ENCODE measurements at places on chromosomes 3 and 15.
A peak's percentile ranks its signal among the peaks of the same experiment; 100 is the strongest.

GRCh38 chr3:40073310-40074007 lies 236.0 kb upstream of the EIF1B start:
- DNase-seq = no peak

GRCh38 chr3:78368636-78369345 lies 1328.9 kb downstream of the ROBO2 start:
- DNase-seq = no peak

- no peak for DNase-seq
Measured at GRCh38 chr3:116553355-116553754, 108.1 kb upstream of the LSAMP start.

GRCh38 chr3:114973536-114973935 lies 173.6 kb downstream of the ZBTB20 start:
- DNase-seq = no peak

DNA sequence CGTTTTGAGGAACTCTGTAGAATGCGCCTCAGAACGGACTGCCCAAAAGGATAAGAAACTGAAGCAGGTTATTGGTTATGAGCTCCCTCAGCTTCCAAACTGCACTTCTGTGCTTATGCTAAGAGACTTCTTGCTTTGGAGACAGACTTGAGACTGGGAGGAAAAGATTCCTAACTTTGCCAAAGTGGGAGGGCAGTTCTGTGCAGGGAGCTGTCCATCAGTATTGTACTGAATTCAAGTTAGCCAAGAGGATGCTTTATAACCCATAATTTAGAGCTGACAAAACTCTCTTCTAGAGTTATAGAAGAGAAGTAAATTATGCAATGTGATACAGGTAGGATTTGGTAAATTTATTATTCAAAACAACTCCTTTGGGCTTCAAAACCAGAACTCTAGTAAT lies 519.8 kb upstream of the GBE1 start:
- DNase-seq = no peak

DNA sequence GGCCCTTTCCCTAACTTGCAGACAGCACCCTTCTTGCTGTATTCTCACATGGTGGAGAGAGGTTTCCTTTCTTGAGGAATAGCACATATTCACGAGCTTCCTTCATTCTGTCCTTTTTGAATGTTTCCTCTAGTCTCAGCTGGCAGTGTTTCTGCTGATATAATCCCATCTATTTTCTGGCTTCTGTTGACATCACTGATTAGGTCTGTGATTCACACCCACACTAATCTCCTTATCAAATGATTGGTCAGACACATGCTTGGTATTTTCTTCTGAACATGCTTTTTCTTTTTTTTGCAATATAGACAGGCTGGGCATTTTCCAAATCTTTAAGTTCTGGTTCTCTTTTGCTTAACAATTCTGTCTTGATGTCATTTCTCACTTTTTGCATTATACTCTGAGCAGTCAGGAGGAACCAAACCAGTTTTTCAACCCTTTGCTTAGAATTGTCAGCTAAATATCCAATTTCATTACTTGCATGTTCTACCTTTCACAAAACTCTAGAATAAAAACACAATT lies 65.4 kb downstream of the OXSM start:
- no peak for DNase-seq

DNA sequence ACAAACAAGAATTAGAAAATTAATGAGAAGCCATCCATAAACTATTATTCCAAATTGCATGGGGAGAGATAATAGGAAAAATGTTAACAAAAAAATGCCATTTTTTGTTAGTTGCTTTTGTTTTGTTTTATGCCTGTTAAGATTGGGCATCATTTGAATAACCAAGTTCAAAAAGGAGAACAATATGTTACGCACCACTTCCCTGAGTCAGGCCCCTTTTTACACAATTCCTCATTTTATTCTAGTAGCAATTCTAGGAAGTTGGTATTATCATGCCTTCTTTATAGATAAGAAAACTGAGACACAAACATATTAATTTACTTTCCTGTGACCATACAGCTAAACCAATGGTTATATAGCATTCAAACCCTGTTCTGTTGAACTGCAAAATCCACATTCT lies 736.9 kb upstream of the CCDC54 start:
- no peak for DNase-seq

- no peak for DNase-seq
Measured at GRCh38 chr15:78977091-78977571, 32.3 kb upstream of the CTSH start.

DNA sequence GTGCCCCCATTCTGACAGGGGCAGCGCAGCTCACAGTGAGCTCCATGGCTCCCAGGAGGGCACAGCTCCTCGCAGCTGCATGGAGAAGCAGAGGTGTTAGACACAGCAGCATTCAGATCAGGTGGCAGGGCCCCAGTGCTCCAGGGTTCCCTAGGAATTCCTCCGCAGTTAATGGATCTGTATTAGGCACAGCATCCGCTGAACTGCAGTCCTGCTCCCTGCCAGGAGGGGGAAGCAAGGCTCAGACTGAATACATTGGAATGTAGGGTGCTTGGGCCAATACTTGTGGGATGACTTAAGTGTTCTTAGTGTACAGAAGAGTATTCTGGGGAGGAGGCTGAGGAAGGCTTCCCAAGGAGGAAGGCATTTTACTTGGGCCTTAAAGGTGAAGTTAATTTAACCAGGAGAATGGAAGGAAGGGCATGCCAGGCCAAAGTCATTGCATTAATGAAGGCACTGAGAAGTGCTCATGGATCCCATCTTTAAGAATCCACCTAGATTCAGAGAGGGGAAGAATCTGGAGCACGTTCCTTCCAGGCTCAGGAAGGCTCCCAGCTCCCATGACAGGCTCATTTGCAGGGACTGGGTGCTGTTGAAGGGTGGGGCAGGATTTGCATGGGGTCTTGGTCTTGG lies 111.6 kb downstream of the RAB11A start:
- DNase-seq = peak; percentile 9

DNA sequence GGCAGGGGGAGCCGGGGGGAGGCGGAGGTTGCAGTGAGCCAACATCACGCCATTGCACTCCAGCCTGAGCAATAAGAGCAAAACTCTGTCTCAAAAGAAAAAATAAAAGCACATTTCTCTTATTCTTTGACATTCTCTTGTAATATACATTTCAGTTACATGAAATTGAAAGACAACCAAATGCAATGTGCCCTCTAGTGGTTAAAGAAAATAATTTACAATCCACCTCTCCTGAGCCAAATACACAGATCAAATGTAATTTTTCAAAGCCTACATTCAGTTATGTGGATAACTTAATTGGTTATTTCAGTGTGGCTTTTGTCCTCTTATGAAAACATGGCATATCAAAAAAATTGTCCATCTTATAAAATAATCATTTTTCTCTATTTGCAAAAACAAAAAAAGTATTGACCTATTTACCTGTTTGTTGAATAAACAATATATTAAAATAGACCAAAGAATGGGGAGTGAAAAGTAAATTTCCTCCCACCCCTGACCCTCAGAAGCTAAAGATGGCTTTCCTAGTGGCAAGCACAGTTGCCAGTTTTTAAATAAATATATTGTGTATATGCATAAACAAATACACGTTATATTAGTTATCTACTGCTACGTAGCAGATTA lies 14.2 kb upstream of the U2SURP start:
- no peak for DNase-seq

- DNase-seq = no peak
Measured at GRCh38 chr3:15217011-15217671, 11.1 kb downstream of the CAPN7 start.

DNA sequence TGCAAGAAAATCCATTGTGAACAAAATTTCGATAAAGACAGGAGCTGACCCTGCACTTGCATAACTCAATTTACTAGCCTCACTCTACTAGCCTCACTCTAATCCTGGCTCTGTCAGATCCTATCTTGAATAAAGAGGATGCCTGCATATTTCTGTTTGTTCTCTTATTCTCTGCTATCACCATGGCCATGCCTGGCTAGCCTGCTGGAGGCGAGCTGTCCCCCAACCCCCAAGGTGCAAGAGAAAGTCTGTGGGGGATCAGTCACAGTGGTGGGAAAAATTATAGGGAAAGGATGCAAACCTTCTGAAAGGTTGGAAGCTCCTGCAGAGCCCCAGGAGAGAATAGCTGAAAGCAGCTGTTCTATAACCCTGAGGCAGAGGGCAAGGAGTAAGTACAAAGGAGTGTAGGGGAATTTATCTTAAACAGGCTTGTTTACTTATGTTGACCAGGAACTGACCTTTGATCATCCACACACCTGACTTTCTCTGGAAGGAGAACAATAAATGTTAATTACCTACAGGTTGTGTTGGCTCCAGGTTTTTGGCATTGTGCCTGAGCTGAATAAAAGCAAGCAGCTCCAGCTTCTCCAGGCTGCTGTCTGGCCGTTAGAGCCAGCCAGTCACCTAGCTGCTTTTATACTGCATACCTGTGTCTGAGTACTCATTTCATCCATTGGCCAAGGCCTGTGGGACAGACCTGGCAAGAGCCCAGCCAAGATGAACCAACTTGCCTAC lies 137.7 kb upstream of the RASGRP1 start:
- no peak for DNase-seq

- DNase-seq = no peak
Measured at GRCh38 chr3:46668116-46668515, 25.4 kb downstream of the ALS2CL start.

- no peak for DNase-seq
Measured at GRCh38 chr15:35630985-35631384, 85.0 kb upstream of the DPH6 start.

DNA sequence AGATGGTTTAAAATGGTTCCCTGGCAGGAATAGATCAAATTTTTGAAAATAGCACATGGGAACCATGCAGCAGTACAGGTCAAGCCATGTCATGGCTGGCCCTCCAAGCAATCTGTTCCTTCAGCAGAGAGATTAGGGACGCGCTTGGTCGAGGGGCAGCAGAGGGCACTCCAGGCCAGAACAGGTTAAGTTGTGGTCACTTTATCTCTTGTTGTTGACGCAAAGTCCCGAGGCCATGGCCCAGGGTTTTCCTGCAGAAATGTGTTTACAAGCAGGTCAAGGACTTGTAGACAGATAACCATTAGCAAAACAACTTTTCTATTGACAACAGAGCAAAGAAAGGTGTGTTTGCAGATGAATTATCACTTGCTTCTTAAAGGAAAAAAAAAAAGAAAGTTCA lies 570.0 kb upstream of the NR2F2 start:
- DNase-seq = no peak

DNA sequence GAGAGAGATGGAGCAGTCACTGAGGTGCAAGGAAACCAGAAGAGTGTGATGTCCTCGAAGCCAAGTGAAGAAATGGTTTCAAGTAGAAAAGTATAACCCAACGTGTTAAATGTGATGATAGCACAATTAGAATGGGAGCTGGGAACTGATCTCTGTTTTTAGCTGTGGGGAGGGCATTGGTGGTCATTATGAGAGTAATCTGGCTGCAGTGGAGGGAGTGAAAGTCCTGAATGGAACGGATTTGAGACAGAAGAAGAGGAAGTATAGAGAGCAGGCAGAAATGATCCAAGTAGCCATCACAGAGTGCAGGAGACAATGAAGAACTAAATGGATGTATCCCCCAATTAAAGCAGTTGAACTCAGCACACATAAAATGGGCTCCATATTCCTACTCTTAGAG lies 235.3 kb downstream of the IGSF11 start:
- DNase-seq = no peak

GRCh38 chr15:98896802-98897732 lies 110.5 kb downstream of the PGPEP1L start:
- no peak for DNase-seq

DNA sequence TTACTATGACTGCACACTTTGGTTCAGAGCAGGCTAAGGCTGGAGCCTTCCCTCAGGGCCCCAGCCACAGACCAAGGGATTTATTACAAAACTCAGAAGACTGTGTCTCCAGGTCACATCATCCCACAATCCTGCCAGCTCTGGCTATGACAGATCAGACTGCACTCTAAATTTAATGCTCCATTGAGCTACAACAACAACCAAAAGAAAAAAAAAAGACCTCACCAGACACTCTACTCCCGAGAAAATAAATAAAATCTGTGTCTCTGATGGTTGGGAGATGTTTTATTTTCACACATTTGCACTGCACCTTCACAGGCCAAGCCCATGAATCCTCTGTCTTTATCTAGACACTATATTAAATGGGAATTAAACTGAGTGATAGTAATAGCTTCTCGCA lies 50.8 kb upstream of the CTNNB1 start:
- DNase-seq = no peak

DNA sequence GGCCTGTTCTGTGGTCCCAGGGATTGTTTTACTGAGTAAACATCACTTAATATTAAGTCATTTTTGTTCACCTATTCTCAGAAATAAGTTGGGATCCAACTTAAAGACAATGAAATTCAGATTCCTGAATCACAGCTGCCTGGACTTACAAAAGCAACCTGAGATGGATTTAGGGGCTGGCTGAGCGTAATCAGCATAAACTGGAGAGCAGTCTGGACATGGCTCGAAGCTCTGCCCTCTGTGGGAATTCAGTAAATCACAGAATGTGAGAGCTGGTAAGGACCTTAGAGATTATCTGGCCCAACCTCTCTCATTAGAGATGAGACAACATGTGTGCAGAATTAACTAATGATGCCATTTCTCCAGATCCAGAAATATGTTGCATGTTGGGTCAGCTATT lies 23.7 kb downstream of the CCDC80 start:
- no peak for DNase-seq

DNA sequence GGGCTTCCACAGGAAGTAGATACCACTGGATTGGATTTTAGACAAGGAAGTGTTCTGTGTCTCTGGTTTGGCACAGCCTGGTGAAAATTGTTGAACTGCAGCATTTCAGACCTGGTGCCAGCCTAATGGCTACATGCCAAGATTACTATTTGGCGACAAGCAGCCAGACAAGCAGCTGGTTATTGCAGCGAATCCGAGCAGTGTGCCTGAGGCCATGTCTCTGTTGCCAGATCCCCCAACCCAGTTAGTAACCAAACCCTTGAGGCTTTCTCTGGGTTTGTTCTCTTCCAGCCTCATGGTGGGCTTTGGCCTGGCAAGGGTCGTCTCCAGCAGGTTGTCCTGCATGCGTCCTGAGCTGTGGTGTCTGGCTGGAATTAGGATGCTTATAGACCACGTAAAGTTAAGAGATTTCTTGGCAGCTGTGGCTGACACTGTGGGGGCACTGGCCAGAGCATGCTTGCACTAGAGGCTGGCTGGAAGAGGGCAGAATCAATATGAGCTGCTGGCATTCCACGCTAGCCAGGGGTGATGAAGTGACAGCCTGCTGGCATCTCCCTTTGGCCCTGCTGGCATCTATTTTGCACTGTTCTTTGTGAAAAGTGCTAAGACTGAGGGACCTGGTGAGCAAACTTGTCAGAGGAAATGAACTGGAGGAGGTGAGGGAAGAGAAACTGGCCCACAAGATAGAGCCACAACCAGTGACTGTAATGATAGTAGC lies 172.6 kb downstream of the RBMS3 start:
- DNase-seq = no peak

DNA sequence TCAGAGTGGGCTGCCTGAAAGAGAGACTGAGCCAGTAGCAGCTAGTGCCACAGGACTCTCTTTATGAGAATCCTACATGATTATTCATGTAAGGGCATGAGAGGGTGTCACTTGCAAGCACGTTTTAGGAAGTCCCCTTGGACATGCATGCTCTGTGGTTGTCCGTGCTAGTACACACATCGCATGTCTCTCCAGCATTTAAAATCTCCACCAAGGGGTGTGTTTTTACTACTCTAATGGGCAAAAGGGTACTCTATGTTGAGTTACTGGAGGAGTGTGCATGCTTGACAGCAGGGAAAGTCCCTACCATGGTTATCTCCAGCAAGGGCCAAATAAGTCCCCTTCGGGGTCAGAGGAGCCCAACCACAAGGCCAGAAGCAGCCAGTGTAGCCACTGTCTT lies 70.7 kb downstream of the DCLK3 start:
- no peak for DNase-seq

GRCh38 chr15:80490431-80490990 lies 86.3 kb downstream of the ARNT2 start:
- DNase-seq = no peak
